ENCODE measurements at places on chromosomes 4 and X. TPM values are rescaled to one million over a fixed set of nuclear protein-coding genes. Genes with fewer than 3 reads are reported as not detected.

- no peak overlapping the region for H3K27ac ChIP-seq
- H3K36me3 ChIP-seq, result no peaks in the 10 kb centered on the region
- no peaks in the 10 kb centered on the region for H3K4me1 ChIP-seq
- DNase-seq, result no peak
Measured at GRCh38 chrX:6187256-6187655, 41.4 kb downstream of the NLGN4X start.

DNA sequence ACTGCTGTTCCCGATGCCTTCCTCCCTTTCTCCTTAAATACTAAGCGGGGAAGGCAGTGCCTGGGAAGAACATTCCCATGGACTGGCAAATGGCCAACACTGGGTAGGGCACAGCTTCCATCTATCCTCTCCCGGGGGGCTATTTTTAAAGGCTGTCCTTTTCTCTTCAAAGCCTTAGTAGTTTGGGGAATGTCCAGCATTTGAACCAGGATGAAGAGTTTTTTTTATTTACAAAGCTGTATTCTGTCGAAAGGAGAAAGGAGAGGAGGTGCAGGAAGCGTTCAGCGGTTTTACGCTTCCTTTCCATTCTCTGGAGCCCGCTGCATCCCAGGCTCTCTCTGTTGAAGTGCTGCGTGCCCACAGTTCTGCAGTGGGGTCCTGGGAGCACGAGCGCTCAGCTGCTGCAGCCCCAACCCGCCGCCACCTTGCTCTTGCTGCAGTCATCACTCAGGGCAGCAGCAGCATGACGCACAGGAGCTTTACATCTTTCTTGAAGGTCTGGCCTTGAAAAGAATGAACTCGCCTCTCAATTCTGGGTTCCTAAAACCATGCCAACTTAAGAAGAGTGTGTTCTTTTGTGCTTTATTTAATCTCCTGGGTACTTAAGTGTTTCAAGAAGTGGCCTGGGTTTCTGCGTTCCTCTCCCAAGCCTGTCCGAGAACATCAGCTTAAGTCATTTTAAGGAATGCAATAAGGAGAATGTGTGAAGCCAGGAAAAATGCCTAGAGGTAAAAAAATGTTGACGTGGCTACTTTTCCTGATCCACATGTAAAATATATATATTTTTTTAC lies 427.2 kb downstream of the MAPK10 start:
- no peaks in the 10 kb centered on the region for H3K4me1 ChIP-seq
- H3K36me3 ChIP-seq, result no peaks in the 10 kb centered on the region
- H3K27ac ChIP-seq, result no peak overlapping the region
- H3K27me3 ChIP-seq, result no peaks in the 10 kb centered on the region
- no peak for DNase-seq

DNA sequence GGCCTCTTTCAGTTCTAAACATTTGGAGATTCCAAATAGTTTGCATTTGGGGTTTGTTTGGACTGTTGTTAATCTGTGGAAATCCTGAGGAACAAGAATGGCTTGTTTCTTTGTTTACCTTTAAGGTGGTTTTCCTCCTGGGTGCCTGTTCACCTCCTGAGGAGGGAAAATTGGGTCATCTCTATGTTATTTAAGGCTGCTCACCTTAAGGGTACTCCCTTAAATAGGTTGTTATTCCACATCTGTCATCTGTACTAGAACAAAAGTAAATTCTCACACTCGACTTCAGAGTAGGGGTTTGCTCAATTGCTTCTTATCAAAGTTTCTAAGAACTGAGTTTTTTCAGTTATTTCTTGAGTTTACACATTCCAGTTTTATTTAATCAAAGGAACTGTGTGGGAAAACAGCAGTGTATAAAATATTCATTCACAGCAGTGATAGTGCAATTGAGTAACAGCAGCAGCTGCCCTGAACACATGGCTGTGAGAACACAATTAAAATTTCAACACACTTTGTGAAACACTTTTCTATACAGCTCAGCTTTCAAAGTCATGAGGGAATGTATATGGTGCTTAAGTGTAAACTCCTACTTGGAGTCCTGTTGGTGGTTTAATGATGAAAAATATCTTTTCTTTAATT lies 238.5 kb upstream of the PGRMC2 start:
- H3K36me3 ChIP-seq, result no peaks in the 10 kb centered on the region
- H3K27ac ChIP-seq, result no peak overlapping the region
- no peak overlapping the region for H3K4me3 ChIP-seq
- DNase-seq, result no peak
- H3K27me3 ChIP-seq, result peaks cover 8% of the 10 kb centered on the region

GRCh38 chr4:170068438-170069128 lies 21.2 kb downstream of the AADAT start:
- H3K36me3 ChIP-seq, result no peaks in the 10 kb centered on the region
- no peak for DNase-seq
- H3K27me3 ChIP-seq, result peaks cover 2% of the 10 kb centered on the region
- no peaks in the 10 kb centered on the region for H3K4me1 ChIP-seq

- H3K27me3 ChIP-seq, result no peaks in the 10 kb centered on the region
- DNase-seq, result no peak
- H3K4me3 ChIP-seq, result no peak overlapping the region
- no peaks in the 10 kb centered on the region for H3K4me1 ChIP-seq
Measured at GRCh38 chr4:8727546-8728510, 135.3 kb downstream of the CPZ start.

GRCh38 chrX:63530654-63531053 lies 179.5 kb upstream of the SPIN4 start:
- peaks cover 2% of the 10 kb centered on the region for H3K36me3 ChIP-seq
- H3K27ac ChIP-seq, result no peak overlapping the region
- H3K4me1 ChIP-seq, result no peaks in the 10 kb centered on the region
- no peaks in the 10 kb centered on the region for H3K27me3 ChIP-seq
- no peak for DNase-seq

Gene ART3
- total RNA-seq, result 0.47 TPM

Gene SPANXD
- not detected for total RNA-seq

DNA sequence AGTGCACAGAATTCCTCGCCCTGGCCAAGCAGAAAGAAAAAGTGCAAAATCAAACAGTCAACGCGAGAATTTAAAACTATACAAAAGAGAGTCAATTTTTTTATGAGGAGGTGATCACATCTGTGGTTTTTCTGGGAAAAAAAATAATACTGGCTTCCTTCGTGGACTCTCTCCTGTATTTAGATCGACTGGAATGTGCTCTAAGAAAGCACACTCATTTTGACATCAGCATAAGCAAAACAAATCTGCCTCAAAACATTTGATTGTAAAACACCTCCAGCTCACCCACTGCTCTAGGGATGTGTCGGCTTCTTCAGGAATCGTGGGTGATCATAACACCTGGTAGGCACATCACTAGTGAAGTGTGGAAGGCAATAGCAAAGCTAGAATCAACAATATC lies 417.4 kb upstream of the FAT1 start:
- H3K4me1 ChIP-seq, result no peaks in the 10 kb centered on the region
- no peak for DNase-seq
- H3K4me3 ChIP-seq, result no peak overlapping the region
- H3K27ac ChIP-seq, result no peak overlapping the region

DNA sequence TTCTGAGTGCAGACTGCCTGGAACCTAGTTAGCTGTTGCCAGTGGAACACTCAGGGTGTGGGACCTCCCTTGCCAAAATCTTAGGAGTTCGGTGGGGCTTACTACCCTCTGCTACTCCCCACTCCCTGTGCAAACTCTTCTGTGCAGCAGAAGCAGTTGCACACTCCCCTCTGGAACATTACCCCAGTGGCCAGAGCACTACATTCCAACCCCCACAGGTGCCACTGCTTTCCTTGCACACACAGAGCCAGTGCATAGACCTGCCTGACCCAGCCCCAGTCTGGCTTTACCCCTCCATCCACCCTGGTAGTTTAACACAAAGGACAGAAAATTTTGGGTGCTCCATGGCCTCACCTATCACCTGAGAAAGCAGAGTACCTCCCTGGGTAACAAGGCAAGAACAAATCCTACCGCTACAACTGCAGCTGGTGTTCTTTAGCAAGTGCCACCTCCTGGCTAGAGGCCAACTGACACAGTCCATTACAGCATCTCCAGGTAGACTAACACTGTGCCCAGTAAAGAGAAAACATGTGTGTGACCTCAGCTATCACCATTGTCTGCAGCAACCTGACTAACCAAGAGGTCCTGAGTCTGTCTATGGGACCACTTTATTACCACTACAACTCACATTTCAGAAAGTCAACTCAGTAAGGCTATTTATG lies 11.5 kb upstream of the RASSF6 start:
- no peak overlapping the region for H3K4me3 ChIP-seq
- no peak for DNase-seq
- no peaks in the 10 kb centered on the region for H3K36me3 ChIP-seq
- peaks cover 23% of the 10 kb centered on the region for H3K27me3 ChIP-seq
- H3K27ac ChIP-seq, result no peak overlapping the region

- H3K4me1 ChIP-seq, result peaks cover 18% of the 10 kb centered on the region
- H3K4me3 ChIP-seq, result peak within 1 kb of the TSS; percentile 90
- peaks cover 8% of the 10 kb centered on the region for H3K36me3 ChIP-seq
- H3K27me3 ChIP-seq, result no peaks in the 10 kb centered on the region
- DNase-seq, result peak; percentile 77
Measured at GRCh38 chrX:41084893-41085511, at the start of gene USP9X. TSS of gene USP9X (plus strand) at chrX:41085445. CDS start at chrX:41123629, 38,184 bp downstream.

GRCh38 chr4:9988363-9988749 lies 32.9 kb downstream of the SLC2A9 start:
- no peak overlapping the region for H3K27ac ChIP-seq
- H3K36me3 ChIP-seq, result peaks cover 2% of the 10 kb centered on the region
- DNase-seq, result no peak
- no peaks in the 10 kb centered on the region for H3K27me3 ChIP-seq

Gene RWDD4
- total RNA-seq, result 24.2 TPM

Gene ANXA3
- total RNA-seq, result 9.2 TPM

DNA sequence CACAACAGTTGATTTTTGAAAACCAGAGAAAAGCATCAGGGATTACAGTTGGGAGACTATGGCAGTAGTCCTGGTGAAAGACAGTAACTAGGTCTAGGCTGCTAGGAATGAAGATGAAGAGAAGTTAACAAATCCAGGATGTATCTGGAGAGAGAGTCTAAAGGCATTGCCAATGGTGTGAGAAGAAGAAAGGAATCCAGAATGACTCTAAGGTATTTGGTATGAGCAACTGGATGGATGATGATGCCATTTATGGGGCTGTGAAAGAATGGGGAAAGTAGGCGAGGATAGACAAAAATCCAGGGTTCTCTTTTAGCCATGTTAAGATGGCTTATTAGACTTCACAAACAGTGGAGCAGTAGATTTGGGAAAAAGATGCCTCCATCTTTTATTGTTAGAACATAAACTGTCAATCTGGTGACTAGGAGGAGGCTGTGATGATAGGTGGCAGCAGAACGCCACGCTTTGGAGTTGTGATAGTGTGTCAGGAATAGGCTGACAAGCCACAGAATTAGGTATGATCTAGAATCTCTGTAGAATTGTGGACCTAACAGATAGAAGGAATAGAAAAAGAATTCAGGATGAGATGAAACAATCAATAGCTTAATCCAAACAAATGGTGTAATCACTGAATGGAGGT lies 27.3 kb upstream of the JADE1 start:
- DNase-seq, result no peak
- peaks cover 2% of the 10 kb centered on the region for H3K27me3 ChIP-seq
- H3K36me3 ChIP-seq, result no peaks in the 10 kb centered on the region
- no peak overlapping the region for H3K27ac ChIP-seq
- H3K4me1 ChIP-seq, result no peaks in the 10 kb centered on the region

Gene IL3RA
- total RNA-seq, result 5.3 TPM

Gene SHISA3
- total RNA-seq, result not detected

Gene KCNIP4
- total RNA-seq, result not detected

DNA sequence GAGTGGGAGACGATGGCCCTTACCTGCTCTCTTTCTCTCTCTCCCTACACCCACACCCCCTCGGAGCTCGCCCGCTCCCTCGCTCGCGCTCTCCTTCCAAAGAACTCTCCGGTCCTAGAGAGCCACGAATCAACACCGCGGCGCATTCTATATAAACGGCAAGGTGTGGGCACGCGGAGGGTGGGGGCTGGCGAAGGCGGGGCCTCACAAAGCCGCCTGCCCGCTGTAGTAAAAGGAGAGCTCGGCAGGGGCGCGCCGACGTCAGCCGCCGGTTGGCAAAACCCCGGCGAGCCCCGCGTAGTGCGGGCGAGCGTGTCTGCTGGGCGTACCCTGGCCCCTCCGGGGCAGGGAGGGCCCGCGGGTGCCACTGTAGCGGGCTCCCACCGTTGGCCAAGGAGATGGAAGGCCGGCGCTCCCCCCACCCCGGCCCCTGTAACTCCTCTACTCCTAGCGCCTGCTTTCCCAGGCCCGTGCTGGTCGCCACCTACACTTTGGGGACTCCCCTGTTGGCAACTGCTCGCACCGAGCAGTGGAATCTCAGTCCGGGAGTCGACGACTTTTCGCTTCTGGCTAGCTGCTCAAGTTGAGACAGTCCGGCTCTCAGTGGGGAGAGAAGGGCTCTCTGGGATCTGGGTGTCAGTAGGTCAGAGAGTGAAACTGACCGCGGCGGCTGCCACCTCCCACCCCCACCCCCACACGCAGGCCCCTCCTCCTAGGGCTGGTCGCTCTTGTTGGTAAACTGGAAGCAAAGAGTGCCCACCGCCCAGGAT lies 325.5 kb upstream of the F9 start:
- H3K27ac ChIP-seq, result no peak overlapping the region
- H3K4me3 ChIP-seq, result peak overlapping the region; percentile 27
- peaks cover 28% of the 10 kb centered on the region for H3K27me3 ChIP-seq

- no peaks in the 10 kb centered on the region for H3K36me3 ChIP-seq
- H3K4me3 ChIP-seq, result no peak overlapping the region
- no peak for DNase-seq
Measured at GRCh38 chrX:47360423-47361179, 9.8 kb upstream of the ZNF157 start.

- H3K27me3 ChIP-seq, result no peaks in the 10 kb centered on the region
- peaks cover 9% of the 10 kb centered on the region for H3K4me1 ChIP-seq
- no peak overlapping the region for H3K27ac ChIP-seq
- no peak for DNase-seq
Measured at GRCh38 chrX:14003876-14004425, 25.7 kb downstream of the GEMIN8 start.

DNA sequence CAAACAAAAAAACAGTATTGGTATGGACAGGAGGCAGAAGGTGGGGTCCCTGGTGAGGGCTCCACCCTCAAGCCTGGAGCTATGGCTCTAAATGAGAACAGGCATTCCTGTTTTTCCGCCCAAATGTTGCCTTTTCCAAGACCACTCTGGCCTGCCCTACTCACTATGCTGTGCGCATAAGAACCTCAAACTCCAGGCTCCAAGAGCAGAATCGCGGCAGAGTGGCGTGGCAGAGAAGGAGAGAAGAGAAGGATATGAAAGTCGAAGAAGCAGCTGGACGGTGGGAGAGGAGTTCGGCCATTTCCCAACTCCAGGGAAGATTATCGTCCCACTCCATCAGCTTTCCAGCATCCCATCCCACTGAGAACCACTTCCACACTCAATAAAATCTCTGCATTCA lies 207.8 kb downstream of the FAT4 start:
- DNase-seq, result no peak
- no peaks in the 10 kb centered on the region for H3K4me1 ChIP-seq
- H3K36me3 ChIP-seq, result no peaks in the 10 kb centered on the region
- H3K4me3 ChIP-seq, result no peak overlapping the region
- no peaks in the 10 kb centered on the region for H3K27me3 ChIP-seq

DNA sequence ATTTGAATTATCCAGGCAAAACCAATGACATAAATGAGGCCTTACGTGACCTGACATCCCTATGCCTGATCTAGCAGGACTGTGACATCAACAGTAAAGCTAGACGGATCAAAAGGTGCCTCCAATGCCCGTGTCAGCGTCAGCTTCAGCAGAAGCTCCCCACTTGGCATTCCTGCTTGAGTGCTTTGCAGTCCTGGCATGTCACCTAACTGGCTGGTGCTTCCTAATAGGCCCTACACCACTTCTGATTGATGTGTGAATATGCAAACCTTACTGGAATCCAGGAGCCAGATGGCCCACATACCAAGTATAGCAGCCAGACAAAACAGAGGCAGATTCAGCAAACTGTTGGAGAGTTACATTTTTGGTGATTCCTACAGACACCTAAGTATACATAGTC lies 224.2 kb downstream of the DMD start:
- no peaks in the 10 kb centered on the region for H3K4me1 ChIP-seq
- H3K27me3 ChIP-seq, result no peaks in the 10 kb centered on the region
- no peak overlapping the region for H3K4me3 ChIP-seq
- no peak for DNase-seq
- H3K36me3 ChIP-seq, result no peaks in the 10 kb centered on the region

Data from activated T-helper 1 cell treated with anti-CD3 and anti-CD28 coated beads, Interleukin-12 subunit alpha, Interleukin-12 subunit beta, Interleukin-2, Interleukin-4 antibody, amounts not matched to agents 30 ng/mL and 10 ng/mL and 1 ng/mL, durations not matched to agents 14 hours and 24 hours and 36 hours (primary cell).